Activated CD4-positive, alpha-beta T cell treated with anti-CD3 and anti-CD28 coated beads, Interleukin-2, amount 50 U/mL, for 1 hour (primary cell): ENCODE measurements at places on chromosomes 4 and X.

DNA sequence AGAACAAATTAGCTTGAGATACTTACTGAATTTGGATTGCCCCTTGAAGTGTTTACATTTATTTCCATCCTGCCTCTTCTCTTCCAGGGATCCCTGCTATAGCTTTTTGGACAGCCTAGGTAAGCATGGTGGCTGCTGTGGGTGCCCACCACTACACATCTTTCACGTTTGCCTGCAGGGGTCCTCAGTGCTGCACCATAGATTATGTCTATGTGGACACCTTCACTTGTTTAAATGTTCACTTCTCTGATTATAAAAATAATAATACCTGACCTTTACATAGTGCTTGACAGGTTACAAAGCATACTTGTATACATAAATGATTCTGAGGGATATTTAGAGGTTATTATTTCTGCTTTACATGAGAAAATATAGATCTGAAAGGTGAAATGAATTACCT, 67.9 kb upstream of the SLC4A4 start:
- DNase-seq = peak; percentile 3

DNA sequence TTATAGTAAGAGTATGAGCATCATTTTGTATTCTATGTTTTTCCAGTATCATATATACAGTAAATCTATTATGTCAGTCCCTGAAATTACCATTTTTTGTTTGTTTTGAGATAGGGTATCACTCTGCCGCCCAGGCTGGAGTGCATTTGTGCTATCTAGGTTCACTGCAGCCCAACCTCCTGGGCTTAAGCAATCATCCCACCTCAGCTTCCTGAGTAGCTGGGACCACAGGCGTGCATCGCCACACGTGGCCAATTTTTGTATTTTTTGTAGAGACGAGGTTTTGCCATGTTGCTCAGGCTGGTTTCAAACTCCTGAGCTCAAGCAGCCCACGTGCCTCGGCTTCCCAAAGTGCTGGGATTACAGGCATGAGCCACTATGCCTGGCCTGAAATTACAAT, 85.6 kb downstream of the ZNF330 start:
- DNase-seq = no peak

DNA sequence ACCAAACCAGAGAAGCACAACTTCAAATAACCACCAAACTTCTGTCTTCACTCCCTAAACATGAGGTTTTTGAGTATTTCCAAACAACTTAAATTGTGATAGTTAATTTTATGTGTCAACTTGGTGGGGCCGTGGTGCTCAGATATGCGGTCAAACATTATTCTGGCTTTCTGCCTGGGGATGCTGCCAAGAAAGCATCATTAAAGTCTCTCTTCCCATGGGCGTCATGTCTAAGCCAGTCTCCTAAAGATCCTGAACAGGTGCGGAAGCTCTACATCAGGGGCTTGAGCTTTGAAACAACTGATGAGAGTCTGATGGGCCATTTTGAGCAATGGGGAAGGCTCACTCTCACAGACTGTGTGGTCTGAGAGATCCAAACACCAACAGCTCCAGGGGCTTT, 24.1 kb upstream of the SOD3 start:
- DNase-seq = no peak

DNA sequence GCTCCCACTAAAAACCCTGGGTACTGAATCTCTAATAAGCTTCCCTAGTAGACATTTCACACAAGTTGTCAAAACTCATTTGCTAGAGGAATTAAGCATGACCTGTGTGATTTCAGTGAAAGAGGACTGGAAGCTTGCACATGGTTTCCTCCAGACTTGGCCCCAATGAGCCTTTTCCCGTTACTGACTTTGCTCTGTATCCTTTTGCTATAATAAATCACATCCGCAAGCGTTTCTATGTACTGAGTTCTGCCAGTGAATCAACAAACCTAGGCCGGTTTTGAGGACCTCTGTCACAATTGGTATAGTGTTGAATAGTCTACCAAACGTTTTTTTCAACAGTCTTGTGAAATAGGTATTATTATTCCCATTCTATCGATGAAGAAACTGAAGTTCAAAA, 8.2 kb downstream of the ATP11C start:
- no peak for DNase-seq

- no peak for DNase-seq
These were observed 83.8 kb downstream of the MOSPD2 start for GRCh38 chrX:14956813-14957582.

GRCh38 chr4:104302731-104303130, 192.0 kb downstream of the CXXC4 start:
- DNase-seq = no peak

DNA sequence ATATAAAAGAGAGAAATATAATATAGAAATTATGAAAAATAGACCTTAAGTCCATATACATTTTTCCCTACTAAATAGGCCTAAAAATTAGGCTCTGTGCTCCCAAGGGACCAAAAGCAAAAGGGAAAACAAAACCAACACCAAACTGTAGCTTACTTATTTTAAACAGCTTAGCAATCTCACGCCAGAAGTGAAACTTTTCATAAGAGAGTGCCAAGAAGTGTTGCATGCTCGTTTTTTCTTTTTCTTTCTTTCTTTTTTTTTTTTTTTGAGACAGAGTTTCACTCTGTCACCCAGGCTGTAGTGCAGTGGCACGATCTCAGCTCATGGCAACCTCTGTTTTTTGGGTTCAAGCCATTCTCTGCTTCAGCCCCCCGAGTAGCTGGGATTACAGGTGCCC, 250.4 kb downstream of the TMA16 start:
- DNase-seq = no peak

GRCh38 chrX:39499996-39500395, 597.8 kb downstream of the BCOR start:
- DNase-seq = no peak

- DNase-seq = no peak
These were observed 40.6 kb upstream of the THOC2 start for GRCh38 chrX:123773258-123773988.

DNA sequence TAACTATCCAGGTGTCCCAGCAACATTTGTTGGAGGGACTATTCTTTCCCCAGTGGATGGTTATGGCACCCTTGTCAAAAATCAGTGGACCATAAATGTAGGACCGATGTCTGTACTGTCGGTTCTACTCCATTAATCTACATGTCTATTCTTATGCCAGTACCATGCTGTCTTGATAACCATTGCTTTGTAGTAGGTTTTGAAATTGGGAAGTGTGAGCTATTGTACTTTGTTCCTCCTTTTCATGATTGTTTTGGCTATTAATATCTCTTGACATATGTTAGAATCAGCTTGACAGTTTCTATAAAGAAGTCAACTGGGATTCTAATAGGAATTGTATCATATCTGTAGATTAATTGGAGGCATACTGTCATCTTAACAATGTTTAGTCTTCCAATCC, 112.7 kb downstream of the HNRNPD start:
- no peak for DNase-seq

- DNase-seq = no peak
These were observed 74.3 kb downstream of the RBM47 start for GRCh38 chr4:40555176-40555900.

DNA sequence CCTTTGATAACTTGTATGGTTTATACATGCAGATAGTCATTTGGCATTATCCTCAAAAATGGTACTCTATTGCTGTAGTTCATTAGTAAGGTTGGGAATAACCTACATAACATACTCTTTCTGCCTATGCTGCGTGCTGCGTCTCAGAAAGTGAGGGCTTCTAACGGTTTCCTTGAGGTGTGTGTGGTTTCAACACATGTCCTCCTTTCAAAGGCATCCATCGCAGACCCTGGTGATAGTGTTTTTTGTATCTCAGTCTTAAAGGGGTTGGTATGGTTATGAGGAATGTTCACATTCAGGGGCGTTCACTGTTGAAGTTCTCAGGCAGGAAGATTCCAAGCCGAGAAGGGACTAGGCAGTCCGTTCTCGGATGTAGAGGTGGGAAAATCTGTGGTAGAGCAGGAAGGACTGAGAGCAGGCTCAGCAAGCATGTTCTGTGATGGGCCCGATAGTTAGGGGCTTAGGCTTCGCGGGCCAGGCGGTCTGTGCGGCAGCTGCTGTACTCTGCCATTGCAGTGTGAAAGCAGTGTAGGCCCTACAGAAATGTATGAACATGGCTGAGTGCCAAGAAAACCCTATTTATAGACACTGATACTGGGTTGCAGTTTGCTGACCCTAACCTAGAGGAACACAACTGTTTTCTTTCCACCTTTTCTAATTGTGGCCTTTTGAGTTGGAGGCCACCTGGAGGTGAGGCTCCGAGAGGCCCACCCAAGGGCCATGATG, 123.2 kb downstream of the GPR143 start:
- DNase-seq = no peak

GRCh38 chr4:162485486-162485885, 321.7 kb upstream of the FSTL5 start:
- no peak for DNase-seq
